H9 (cell line): ENCODE measurements at places on chromosomes 1 and 21. TPM values are rescaled to one million over a fixed set of nuclear protein-coding genes. Genes with fewer than 3 reads are reported as not detected.

Gene HES3
- 89.9 and 93.4 TPM in 2 replicates for total RNA-seq

- no peak for DNase-seq
Observed at GRCh38 chr21:32481875-32482408, 69.4 kb downstream of the EVA1C start.

DNA sequence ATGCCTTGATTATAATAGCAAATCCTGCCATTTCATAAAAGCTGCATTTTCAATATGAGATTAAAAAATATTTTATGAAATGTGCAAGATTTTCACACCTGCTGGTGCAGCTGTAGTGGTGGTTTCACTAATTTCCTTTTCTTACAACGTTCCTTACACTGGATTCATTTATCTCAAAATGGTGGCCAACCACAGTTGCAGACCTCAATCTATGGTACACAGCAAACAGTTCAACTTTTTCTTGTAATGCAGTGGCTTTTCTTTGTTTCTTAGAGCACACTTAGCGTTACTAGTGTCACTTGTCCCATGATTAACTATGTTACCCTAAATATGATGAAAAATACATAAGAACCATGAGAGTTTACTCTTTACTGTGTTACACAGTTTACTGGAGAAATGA is 32.7 kb downstream of the FCER1A start:
- DNase-seq, result no peak

GRCh38 chr1:95440511-95440910 is 206.5 kb downstream of the RWDD3 start:
- no peak for DNase-seq

Gene PLA2G2F
- not detected in 2 replicates for total RNA-seq

DNA sequence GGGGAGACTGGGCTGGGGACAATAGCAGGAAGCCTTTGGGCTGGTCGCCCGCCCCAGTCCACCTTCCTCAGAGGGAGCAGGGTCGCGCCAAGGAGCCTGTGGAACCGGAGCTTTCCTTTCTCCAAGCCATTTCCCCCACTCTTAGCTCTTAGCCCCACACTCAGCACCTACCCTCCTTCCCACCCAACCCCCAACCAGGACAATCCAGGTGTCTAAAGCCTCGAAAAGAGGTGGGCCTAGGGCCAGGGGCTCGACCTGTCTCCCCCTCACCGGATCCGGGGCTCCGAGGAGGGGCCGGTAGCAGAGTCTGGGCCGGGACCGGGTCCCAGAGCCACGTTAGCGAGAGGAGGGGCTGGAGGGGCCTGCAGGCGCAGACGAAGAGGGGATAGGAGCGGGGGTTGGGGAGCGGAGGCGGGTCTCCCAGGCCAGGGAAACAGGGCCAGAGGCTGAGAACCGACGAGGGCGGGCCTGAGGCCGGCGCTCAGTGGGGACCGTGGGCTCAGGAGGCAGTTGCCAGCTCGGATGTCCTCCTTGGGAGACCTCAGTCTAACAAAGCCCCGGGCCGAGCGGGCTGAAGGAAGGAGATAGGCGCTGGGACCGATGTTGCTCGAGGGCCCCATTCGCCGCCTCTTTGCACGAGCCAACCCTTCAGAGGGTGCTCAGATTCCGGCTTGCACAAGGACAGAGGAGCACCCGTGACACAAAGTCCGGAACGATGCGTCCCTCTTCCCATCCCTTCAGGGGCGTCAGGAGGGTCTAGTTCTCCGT is 943 bp downstream of the SEMA6C start:
- no peak for DNase-seq

Gene FCER1G
- total RNA-seq, result 0.44 and 0.90 TPM in 2 replicates

DNA sequence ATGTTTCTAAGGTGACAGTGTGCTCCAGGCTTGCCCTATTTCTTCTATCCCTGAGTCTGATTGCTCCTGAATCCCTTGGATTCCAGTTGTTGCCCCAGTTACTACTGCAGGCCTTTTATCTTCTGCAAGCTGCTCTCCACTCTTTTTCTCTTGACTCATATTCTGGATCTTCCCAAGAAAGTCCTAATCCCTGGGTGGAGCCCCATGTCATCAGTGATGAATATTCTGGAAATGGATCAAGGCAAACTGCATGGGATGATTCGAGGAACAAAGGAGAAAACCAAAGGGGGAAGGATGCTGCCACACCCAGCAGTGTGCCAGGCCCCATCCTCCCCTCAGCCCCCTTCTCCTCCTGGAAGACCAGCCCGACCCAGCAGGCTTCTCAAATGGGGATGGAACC is 63.3 kb upstream of the ATP2B4 start:
- no peak for DNase-seq

- no peak for DNase-seq
Observed at GRCh38 chr1:113223040-113223439, 150.0 kb downstream of the LRIG2 start.

- DNase-seq, result peak; percentile 69
Observed at GRCh38 chr1:32500387-32501209, 35.7 kb downstream of the ZBTB8B start.

GRCh38 chr1:114215436-114215835 is 61.8 kb upstream of the SYT6 start:
- no peak for DNase-seq

Gene TNFRSF4
- total RNA-seq, result 0.24 and 0.33 TPM in 2 replicates

DNA sequence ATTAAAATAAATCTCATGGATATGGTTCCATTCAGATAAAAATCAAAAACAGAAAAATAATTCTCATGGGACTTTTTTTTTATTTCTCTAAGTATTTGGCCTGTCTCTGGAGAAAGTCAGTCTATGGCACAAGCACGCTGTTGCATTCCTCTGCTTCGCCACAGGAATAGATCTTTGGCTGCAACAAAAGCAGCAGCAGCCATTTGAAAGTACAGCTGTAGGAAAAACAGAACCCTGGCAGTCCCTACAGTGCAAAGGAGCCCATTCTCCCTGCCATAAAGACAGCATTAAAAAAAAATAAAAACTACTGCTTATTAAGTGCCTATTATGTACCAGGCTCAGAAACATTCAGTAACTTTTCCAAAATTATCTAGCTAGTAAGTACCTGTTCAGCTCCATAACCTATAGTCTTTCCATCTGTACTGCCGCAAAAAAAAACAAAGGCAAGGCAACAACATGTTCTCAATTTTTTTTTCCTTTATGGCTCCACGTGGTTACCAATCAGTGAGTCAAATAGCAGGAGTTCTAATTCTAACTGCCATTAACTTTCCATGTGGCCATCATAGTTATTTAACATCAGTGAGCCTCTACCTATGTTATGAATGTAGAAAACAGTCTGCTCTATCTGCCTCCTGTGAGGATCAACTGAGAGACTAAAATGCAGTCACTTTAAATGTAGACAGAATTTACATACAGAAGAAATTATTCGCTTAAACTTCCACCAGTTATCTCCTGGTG is 22.7 kb downstream of the SLC35D1 start:
- no peak for DNase-seq

DNA sequence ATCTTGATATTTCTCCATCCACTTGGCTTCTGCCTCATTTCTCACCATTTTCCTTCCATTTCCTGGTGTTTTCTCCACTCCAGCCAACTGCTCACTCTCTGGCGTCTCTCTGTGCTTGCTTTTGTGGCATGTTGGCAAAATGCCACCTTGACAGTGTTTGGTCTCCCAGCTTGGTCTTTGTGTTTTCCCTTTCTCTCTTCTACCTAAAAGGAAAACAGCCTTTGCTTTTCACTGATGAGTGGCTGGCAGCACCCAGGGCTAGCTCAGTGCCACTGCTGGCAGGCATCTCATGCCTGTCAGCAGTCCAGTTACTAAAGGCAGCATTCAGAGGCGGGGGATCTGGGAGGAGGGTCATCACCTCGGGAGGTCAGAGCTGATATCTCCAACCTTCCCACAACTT is 55.3 kb upstream of the DSCAM start:
- no peak for DNase-seq

Gene ITGB2
- 0.61 and 1.1 TPM in 2 replicates for total RNA-seq

DNA sequence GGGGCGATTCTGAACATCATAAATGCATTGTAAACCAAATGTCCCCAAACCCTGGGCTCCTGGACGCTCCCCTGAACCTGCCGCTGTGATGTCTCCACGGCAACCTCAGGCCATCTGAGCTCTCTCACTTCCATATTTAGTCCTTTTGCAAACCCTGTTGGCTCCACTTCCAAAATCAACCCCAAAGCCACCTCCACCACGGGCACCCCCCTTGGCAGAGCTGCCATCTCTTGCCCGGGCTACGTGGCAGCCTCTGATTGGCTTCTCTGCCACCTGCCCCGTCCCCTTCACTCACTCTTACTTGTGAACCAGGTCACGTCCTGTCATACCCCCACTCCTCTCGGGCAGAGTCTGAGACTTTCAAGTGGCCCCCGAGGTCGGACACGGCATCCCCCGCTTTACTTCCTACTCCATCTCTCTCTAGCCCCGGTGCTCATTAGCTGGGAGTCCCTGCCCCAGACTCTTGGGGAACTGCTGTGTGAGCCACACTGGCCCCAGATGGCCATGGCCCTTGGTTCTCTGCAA is 15.8 kb downstream of the PRXL2B start:
- DNase-seq, result no peak

Gene MAGI3
- total RNA-seq, result 8.2 and 8.7 TPM in 2 replicates

DNA sequence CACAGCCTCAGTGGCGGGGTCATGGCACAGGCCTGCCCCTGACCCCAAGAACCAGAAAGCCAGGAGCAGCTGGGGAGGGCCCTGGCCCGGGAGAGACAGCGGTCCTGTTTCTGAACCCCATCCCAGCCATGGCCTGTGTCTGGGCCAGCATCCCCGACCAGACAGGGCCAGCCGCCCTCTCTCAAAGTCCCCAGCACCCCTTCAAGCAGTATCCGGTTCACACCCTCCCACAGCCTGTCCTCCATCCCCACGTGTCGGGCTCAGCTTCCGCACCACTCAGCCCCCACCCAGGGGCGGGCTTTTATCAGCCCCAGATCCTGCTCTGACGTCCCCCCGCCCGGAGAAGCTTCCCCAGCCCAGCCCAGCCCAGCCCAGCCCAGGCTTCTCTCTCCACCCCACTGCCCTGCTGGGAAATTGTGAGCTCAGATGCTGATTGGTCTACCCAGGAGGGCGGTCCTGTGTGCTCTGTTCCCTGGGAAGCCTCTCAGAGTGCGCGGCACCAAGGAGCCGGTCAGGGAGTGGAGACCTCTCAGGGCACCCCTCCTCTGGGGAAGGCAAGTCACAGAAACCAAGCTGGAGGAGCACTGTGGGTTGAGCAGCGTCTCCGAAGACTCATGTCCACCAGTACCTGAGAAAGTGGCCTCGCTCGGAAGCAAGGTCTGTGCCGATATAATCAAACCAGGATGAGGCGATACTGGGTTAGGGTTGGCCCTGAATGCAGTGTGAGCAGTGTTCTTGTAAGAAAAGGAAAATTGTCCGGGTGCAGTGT is 4.7 kb upstream of the FAAP20 start:
- peak; percentile 89 for DNase-seq

Gene OR2M3
- total RNA-seq, result not detected in 2 replicates
